Renal cortex interstitium (tissue), 15 donors: ENCODE measurements at places on chromosomes 6 and 20. TPM values are rescaled to one million over a fixed set of nuclear protein-coding genes. Genes with fewer than 3 reads are reported as not detected.

Gene HEY2
- 7.6 TPM for polyA plus RNA-seq

Gene HIVEP2
- polyA plus RNA-seq: 11.8 TPM

Gene PLN
- 4.4 TPM for polyA plus RNA-seq

Gene PREX1
- polyA plus RNA-seq: 12.2 TPM

Gene TPBG
- polyA plus RNA-seq: 31.0 TPM

Gene HLA-DQA1
- 1.8 TPM for polyA plus RNA-seq

Gene CGAS
- 3.2 TPM for polyA plus RNA-seq

Gene SLC22A1
- polyA plus RNA-seq: 1.0 TPM

Gene SLC17A5
- polyA plus RNA-seq: 20.6 TPM

Gene MLIP
- polyA plus RNA-seq: 1.2 TPM

Gene LYRM4
- polyA plus RNA-seq: 43.6 TPM

Gene TMEM170B
- polyA plus RNA-seq: 9.8 TPM

Gene CD93
- polyA plus RNA-seq: 41.0 TPM

Gene PLA2G7
- 2.7 TPM for polyA plus RNA-seq

Gene SLC17A3
- polyA plus RNA-seq: 1.2 TPM

Gene SDHAF4
- polyA plus RNA-seq: 21.5 TPM

Gene PEX7
- polyA plus RNA-seq: 9.9 TPM

Gene ME1
- 1.8 TPM for polyA plus RNA-seq

Gene FAM184A
- 11.4 TPM for polyA plus RNA-seq

Gene LHFPL5
- 0.12 TPM for polyA plus RNA-seq

Gene PTPRK
- polyA plus RNA-seq: 54.4 TPM

Gene WFDC5
- not detected for polyA plus RNA-seq
